ENCODE measurements at places on chromosomes 7 and 10.

DNA sequence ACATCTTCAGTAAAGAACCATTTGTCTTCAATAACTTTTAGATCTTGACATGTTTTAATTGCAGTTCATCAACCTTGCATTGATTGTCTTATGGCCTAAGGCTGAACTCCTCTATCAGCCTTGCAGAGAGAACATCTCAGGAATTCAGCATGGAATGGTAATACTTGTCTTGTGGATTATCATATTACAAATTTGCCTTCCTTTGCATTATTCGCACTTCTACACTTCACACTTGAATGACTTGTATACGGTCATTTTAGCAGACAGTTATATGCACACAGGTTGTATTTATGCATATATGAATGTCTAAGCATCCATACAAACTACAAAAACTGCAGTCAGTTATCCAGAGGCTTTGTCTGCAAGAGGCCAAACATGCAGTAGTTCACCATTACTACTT lies 31.7 kb downstream of the GPR85 start:
- no peak for DNase-seq
- no peaks in the 10 kb centered on the region for H3K4me1 ChIP-seq
- no peak overlapping the region for H3K27ac ChIP-seq

DNA sequence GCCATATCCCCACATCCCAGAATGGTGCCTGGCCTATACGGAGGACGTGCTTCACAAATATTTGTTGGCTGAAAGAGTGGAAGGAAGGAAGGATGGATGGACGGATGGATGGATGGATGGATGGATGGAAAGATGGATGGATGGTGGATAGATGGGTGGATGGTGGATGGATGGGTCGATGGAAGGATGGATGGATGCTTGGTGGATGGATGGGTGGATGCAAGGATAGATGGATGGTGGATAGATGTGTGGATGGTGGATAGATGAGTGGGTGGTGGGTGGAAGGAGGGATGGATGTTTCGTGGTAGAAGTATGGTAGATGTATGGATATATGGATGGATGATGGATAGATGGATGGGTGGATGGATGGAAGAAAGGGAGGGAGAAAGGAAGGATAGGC lies 10.8 kb downstream of the CHAT start:
- peaks cover 9% of the 10 kb centered on the region for H3K27me3 ChIP-seq
- no peaks in the 10 kb centered on the region for H3K4me1 ChIP-seq
- DNase-seq, result no peak
- no peak overlapping the region for H3K4me3 ChIP-seq
- no peak overlapping the region for H3K27ac ChIP-seq

- H3K4me3 ChIP-seq, result no peak overlapping the region
- no peaks in the 10 kb centered on the region for H3K36me3 ChIP-seq
- H3K27ac ChIP-seq, result no peak overlapping the region
These were observed 123.9 kb upstream of the ZMIZ1 start for GRCh38 chr10:78944723-78945312.

- H3K4me1 ChIP-seq, result no peaks in the 10 kb centered on the region
- no peak overlapping the region for H3K4me3 ChIP-seq
- no peaks in the 10 kb centered on the region for H3K27me3 ChIP-seq
- no peak for DNase-seq
- no peaks in the 10 kb centered on the region for H3K36me3 ChIP-seq
These were observed 247.5 kb upstream of the GALNT17 start for GRCh38 chr7:70884440-70884764.

- no peaks in the 10 kb centered on the region for H3K36me3 ChIP-seq
- no peak for DNase-seq
- H3K27ac ChIP-seq, result no peak overlapping the region
- H3K4me3 ChIP-seq, result no peak overlapping the region
These were observed 21.9 kb upstream of the FOXP2 start for GRCh38 chr7:114392686-114393085.

DNA sequence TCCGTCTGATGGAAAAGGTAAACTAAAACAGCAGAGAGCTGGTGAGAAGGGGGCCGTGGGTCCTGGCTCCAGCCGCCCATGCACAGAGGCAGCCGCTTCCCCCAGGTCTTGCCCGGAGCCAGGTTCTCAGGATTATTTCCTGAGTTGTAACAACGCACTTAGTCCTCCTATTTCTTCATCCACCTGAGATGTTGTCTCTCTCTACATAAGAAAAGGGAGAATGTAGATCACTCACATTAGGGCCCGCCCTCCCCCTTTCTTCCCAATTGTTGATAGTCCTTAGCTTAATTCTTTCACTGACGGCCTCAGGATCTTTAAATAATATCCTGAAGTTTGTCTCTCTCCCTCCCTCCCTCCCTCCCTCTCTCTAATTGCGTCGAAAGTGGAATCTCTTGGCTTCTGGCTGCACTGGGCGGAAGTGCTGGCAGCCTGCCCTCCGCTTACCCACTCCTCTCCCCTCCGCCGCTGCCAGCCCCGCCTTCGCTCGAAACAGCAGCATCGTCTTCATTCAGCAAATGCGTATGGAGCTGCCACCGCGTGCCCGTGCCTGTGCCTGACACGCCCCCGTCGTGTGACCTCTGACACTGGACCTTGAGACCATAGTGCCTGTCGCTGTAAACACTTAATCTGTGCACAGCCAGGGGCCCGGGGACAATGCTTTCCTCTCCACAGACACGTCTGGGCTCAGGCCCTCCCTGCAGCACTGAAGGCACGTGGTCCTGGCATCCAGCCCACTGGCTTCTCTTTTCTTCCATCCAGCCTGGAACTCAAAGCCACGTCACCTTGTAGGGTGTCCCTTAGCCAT lies 174.5 kb upstream of the PPP2R2D start:
- no peak overlapping the region for H3K4me3 ChIP-seq
- H3K27ac ChIP-seq, result no peak overlapping the region
- no peaks in the 10 kb centered on the region for H3K4me1 ChIP-seq
- H3K27me3 ChIP-seq, result no peaks in the 10 kb centered on the region
- no peak for DNase-seq

DNA sequence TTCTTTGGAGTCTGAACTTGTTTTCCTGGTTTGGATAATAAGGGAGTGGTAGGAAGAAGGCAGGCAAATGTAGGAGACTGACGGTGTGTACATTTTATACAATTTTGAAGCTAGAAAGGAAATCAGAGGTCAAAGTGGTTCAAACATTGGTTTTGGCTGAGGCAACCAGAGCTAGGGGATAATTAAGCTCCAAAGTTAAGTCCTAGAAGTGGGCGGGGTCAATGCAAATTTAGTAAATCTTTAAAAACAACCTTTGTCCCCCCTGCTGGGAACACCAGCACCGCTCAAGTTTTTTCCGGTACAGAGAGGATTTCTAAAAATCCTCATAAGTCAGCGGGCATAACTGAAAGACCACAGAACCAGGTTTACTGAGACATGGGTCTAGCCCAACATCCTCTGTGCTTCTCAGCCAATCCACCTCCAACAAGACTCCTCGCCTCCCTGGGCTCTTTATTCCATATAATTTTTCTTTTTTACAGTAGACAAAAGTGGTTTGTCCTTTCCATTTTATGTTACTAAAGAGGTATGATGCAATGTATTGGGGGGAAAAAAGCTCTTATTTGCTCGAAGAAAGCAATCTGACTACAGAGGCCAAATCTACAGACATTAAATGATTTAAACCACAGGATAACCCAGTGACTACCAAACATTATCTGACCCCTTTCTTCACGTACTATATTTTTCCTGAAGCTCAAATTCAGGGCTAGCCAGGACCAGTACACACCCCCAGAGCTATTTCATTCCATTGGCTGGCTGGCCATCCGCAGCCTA lies 1.6 kb downstream of the GLUD1 start:
- no peaks in the 10 kb centered on the region for H3K27me3 ChIP-seq
- H3K4me1 ChIP-seq, result peaks cover 49% of the 10 kb centered on the region

DNA sequence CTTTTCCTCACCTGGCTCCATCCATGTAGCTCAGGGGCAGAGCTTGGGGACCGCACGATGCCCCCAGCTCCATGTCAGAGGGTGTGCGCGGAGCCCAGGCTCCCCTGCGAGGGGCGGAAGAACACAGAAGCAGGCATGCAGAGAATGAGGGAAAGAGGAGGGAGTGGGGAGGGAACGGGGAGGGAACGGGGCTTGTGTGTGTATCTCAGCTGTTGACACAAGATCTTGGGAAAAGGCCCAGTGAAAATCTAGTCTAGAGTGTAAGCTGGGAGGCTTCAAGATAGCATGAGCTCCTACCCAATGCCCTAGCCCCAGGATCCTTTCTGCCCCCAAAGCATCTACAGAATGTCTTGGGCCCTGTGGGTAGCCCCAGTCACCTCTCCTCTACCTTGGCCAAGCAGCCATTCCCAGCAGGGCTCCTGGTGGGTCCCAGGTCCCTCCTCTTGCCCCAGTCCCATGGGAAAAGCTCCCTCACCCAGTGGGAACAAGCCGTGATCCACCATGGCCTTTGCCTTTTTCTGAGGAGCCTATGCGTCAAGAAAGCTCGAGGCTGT lies 25.1 kb upstream of the NDST2 start:
- DNase-seq, result no peak
- no peak overlapping the region for H3K4me3 ChIP-seq
- no peaks in the 10 kb centered on the region for H3K27me3 ChIP-seq
- H3K4me1 ChIP-seq, result no peaks in the 10 kb centered on the region
- H3K27ac ChIP-seq, result no peak overlapping the region

DNA sequence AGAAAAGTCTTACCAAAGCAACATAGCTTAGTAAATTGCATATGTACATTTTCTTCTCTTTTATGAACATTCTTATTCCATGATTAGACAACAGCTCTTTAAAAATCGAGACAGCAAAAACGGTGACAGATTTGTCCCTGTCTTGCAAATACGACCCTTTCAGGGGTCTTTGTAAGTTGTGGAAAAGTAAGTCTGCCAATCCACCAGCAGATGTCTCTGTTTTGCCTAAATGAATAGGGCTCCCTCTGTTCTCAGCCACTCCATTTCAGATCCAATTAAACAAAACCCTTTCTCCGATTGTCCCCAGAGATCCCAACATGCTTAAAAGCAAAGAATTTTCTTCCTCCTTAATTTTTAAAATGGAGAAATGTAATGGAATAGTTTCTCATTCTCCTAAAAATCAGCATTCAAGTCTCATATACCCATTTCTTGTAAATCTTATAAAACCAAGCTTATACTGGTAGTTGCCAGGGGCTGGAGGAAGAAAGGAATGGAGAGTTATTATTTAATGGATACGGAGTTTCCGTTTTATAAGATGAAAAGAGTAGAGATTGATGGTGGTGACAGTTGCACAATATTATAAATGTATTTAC lies 61.0 kb upstream of the NFE2L3 start:
- H3K27ac ChIP-seq, result no peak overlapping the region
- DNase-seq, result no peak
- no peaks in the 10 kb centered on the region for H3K27me3 ChIP-seq

DNA sequence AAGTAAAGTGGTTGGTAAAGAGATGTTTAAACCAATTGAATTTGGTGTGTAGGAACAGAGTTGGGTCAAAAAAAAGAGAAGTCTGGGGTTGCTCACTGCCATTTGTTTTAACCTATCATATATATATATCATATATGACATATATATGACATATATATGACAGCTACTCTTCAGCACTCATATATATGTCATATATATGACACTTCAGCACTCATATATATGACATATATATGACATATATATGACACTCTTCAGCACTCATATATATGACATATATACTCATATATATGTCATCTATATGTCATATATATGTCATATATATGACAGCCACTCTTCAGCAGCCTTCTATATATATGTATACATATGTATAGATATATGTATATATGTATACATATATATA lies 8.9 kb upstream of the A1CF start:
- H3K36me3 ChIP-seq, result no peaks in the 10 kb centered on the region
- no peaks in the 10 kb centered on the region for H3K4me1 ChIP-seq
- no peak overlapping the region for H3K27ac ChIP-seq
- DNase-seq, result no peak

DNA sequence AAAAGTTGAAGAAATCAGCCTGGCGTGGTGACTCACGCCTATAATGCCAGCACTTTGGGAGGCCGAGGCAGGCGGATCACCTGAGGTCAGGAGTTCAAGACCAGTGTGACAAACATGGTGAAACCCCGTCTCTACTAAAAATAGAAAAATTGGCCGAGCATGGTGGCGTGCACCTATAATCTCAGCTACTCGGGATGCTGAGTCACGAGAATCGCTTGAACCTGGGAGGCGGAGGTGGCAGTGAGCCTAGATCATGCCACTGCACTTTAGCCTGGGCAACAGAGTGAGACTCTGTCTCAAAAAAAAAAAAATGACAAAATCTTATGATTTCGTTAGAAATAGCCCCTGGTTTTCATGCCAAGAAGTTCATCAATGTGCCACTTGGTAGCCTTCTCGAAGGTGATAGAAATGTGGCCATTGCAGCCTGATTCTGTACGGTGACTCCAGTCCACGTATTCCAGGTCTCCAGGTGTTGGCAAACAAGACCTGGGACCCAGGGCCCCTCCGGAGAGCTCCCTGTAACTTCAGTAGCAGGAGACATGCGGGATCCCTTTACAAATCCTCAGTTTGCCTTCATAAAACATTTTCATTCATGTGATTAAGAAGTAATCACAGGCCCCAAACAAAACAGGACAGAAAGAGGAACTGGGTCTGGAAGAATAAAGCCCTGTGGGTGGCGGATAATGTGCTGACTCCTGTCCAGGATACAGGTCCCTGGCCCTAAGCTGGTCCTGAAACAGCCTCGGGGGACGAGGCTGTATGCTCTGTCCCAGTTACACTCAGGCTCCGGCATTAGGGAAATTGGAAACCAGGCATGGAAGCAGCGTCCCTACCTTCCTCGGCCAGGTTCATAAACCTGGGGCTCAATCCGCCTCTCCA lies 207.3 kb upstream of the SH2B2 start:
- H3K27ac ChIP-seq, result no peak overlapping the region
- no peak overlapping the region for H3K4me3 ChIP-seq
- no peaks in the 10 kb centered on the region for H3K4me1 ChIP-seq
- DNase-seq, result no peak
- H3K36me3 ChIP-seq, result no peaks in the 10 kb centered on the region
- H3K27me3 ChIP-seq, result no peaks in the 10 kb centered on the region

- peaks cover 1% of the 10 kb centered on the region for H3K27me3 ChIP-seq
- H3K4me1 ChIP-seq, result peaks cover 19% of the 10 kb centered on the region
- peaks cover 19% of the 10 kb centered on the region for H3K36me3 ChIP-seq
- H3K4me3 ChIP-seq, result peak overlapping the region; percentile 87
- no peak for DNase-seq
- peak overlapping the region; percentile 95 for H3K27ac ChIP-seq
These were observed 831 bp downstream of the CCDC7 start for GRCh38 chr10:32446536-32447406.

GRCh38 chr10:62155054-62155680 lies 113.5 kb downstream of the RTKN2 start:
- no peaks in the 10 kb centered on the region for H3K27me3 ChIP-seq
- no peak for DNase-seq
- H3K4me3 ChIP-seq, result no peak overlapping the region
- H3K27ac ChIP-seq, result no peak overlapping the region
- no peaks in the 10 kb centered on the region for H3K4me1 ChIP-seq

DNA sequence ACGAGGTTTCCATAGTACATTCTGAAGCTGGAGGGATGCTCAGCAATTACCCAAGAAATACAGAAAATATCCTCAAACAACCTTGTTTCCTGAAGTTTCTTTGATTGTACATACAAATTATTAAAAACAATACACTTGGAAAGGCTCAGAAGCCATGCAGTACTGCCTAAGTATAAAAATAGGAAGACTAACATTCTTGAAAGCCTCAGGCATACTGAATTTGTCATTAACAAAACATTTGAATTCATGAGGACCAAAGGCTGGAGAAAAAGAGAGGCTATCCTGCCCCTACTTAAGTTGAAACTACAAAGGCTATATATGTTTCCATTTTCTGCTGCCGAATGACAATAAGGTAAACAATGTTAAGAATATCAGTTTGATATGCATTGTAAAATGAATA lies 54.3 kb upstream of the SGCE start:
- no peak for DNase-seq
- no peak overlapping the region for H3K27ac ChIP-seq
- H3K4me3 ChIP-seq, result no peak overlapping the region
- no peaks in the 10 kb centered on the region for H3K27me3 ChIP-seq
- H3K36me3 ChIP-seq, result no peaks in the 10 kb centered on the region
- H3K4me1 ChIP-seq, result no peaks in the 10 kb centered on the region
